Iris pigment epithelial cell (primary cell): ENCODE measurements at places on chromosomes 3 and 15.

DNA sequence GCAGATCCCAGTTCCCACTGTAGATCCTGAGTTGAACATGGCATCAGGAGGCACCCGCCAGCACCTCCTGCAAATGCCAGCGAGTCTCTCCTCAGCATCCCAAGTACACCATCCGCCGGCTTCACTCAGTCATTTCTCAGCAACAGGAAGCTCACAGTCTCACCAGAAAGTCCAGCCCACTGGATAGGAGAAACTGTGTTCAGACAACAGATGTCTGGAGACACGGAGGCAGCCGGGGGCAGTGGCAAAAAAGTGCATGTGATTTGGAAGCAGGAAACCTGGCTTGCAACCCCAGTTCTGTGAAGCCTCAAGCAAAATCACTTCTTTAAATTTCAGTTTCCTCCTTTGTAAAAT is 68.7 kb downstream of the SRGAP3 start:
- no peak for DNase-seq

GRCh38 chr15:40414816-40415215 is 9.2 kb downstream of the IVD start:
- DNase-seq, result no peak

DNA sequence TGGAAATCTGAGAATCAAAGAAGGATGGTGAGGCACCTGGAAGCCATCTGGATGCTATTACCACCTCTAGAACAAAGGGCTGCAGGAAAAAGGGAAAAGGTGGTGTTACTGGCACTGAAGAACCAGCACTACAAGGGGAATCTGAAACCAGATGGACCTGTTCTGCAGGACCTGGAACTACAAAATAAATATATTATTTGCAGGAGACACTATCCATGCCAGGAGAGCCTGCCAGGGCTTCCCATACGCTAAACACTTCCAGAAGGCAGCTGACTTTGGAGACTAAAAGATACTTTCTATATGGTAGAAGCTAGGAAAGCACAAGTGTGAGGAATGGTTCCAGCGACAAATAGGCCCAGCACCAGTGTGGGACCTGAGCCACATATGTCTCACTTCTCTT is 83.4 kb upstream of the POU1F1 start:
- no peak for DNase-seq

DNA sequence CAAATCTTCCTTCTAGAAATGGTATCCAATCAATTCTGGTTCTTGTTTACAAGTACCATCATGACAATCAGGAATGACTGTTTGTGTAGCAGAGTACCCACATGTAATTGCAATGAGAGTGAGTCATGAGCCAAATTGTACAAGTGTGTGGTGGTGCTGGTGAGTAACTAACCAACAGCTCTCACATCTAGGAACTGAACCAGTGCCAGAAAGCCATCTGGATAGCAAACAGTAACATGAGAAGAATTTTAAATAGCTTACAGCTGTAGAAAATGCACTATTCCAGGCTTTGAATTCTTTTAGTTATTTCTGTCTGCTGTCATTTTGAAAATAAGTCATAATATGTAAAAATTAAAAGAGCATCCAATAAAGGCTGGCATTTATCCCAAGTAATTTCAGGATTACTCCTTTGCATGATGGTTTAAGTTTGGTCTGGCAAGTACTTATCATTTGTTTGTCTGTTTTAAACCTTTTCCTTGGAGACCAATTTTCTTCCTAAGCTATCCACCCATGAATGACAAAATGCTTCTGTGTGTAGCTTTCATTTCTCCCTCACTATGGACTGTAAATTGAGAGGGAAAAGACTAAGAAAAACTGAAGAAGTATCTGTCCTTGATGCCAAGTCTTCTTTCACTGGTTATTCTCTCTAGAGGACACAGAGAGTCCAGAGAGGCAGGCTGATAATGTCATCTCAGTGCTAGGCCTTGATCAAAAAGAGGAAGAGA is 60.0 kb downstream of the PIK3CB start:
- DNase-seq, result peak; percentile 100

DNA sequence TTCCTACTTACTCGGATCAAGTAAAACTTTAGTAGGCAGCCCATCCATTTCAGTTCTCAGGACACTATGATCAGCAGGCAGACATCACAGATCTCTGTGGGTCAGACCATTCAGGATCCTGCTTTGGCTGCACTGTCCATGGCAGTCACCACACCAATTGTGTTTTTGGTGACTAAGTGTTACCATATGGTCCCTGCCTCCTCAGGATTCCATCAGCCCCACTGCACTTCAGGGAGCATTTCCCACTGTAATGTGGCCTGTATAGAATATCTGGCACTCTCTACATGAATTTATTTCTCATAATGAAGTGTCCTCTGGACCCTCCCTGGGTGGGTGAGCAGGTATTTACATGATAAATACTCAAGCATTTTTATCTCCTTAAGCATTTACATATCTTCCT is 41.3 kb downstream of the ZNF445 start:
- DNase-seq, result no peak

- DNase-seq, result no peak
These were observed 15.8 kb downstream of the ISG20 start for GRCh38 chr15:88654430-88655102.

DNA sequence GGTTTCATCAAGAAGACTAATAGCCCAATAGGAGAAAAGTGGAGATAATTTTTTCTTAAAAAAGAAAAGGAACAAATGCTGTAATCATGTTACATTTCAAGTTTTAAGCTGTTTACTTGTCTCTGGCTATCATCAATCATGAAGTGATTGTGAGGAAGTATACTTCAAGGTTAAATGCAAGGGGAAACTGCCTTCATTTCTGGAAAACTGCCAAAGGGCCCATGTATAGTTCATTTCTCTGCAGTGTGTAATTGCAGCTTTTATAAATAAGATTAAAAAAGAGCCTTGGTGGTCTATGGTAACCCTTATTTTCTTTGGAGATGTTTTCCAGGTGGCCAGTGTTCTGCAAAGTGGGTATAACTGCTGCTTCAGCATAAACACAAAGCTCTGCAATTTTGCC is 101.9 kb downstream of the GRM7 start:
- no peak for DNase-seq
